ENCODE measurements at places on chromosomes 2 and 18. TPM values are rescaled to one million over a fixed set of nuclear protein-coding genes. Genes with fewer than 3 reads are reported as not detected.

DNA sequence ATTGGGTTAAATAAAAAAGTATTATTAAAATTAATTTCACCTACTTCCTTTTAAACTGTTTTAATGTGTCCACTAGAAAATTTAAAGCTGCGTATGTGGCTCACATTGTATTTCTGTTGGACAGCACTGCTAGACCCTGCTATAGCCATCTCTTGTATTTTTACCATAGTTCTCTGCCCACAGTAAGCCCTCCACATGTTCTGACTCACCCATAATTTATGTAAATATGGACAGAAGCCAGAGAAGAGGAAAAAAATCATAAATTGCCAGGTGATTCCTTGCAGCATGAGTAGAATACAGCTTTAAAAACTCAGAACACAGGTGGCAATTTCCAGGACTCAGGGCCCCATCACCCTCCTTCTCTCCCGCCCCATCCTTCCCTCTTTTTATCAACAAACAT, 142.4 kb upstream of the MEX3C start:
- H3K4me3 ChIP-seq: no peak overlapping the region
- H3K36me3 ChIP-seq: no peaks in the 10 kb centered on the region
- H3K27me3 ChIP-seq: peaks cover 3% of the 10 kb centered on the region
- no peak for DNase-seq
- no peaks in the 10 kb centered on the region for H3K4me1 ChIP-seq

DNA sequence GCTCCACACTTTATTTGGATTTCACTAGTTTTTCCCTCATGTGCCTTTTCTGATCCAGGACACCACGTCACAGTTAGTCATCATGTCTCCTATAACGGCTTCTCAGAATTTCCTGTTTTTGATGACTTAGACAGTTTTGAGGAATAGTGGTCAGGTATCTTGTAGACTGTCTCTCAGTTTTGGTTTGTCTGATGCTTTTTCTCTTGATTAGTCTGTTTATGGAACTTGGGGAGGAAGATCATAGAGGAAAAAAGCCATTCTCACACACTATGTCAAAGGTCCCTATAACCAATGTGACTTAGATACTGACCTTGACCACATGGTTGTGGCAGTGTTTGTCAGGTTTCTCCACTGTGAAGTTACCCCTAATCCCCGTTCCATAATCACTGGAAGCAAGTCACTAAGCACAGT, 89.0 kb downstream of the RAPH1 start:
- no peaks in the 10 kb centered on the region for H3K27me3 ChIP-seq
- H3K4me1 ChIP-seq: no peaks in the 10 kb centered on the region
- H3K36me3 ChIP-seq: no peaks in the 10 kb centered on the region
- no peak for DNase-seq
- H3K27ac ChIP-seq: no peak overlapping the region

DNA sequence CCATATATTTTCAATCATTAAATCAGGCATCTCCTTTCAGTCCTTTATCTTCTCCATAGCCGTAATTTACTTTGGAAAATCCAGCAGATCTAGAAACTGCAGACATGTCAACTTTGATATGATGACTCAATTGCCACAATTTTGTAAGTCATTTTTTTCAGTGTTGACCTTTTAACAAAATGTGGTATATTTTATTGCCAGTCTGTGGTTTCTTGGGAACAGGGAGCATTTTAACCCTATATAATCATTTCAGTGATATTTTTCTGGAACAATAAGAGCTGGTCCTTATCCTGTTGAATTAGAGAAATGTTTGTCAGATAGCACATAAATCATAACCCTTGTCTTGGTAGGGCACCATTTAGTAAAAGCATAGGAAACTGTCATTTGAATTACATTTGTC, 90.9 kb upstream of the UBXN4 start:
- H3K4me3 ChIP-seq: no peak overlapping the region
- no peaks in the 10 kb centered on the region for H3K4me1 ChIP-seq
- DNase-seq: no peak
- H3K36me3 ChIP-seq: peaks cover 9% of the 10 kb centered on the region

DNA sequence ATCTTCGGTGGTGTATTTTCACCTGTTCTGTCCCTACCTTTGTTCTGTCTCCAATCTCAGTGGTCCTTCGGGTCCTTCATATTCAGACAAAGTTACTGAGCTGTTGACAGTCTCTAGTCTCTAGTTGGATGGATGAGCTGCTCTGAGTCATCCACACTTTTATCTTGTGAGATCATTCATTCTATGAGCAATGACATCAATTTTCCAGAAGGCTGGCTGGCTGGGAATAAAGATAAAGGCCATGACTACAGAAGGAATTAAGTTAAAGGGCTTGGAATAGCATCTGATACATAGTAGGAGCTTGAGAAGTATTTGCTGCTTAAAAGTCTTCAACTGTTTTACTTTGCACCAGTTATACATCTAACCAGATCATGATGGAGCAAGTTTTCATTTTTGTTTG, 43.1 kb upstream of the SLC39A10 start:
- H3K27ac ChIP-seq: no peak overlapping the region
- H3K4me3 ChIP-seq: no peak overlapping the region
- peaks cover 5% of the 10 kb centered on the region for H3K4me1 ChIP-seq
- no peaks in the 10 kb centered on the region for H3K27me3 ChIP-seq
- no peak for DNase-seq

GRCh38 chr2:30686669-30687068, 120.6 kb downstream of the CAPN13 start:
- H3K36me3 ChIP-seq: no peaks in the 10 kb centered on the region
- no peak for DNase-seq
- H3K27ac ChIP-seq: no peak overlapping the region
- H3K4me3 ChIP-seq: no peak overlapping the region
- H3K4me1 ChIP-seq: no peaks in the 10 kb centered on the region

EFHD1 gene
- 3.6 TPM for polyA plus RNA-seq

ABCG8 gene
- polyA plus RNA-seq: not detected

CYS1 gene
- polyA plus RNA-seq: not detected

PLEKHH2 gene
- polyA plus RNA-seq: not detected

SLC4A3 gene
- polyA plus RNA-seq: not detected

TUBB8B gene
- not detected for polyA plus RNA-seq

CFAP65 gene
- polyA plus RNA-seq: not detected
